ENCODE measurements at places on chromosomes 5 and 9.

GRCh38 chr5:78587081-78587774 lies 61.3 kb downstream of the LHFPL2 start:
- DNase-seq = no peak

DNA sequence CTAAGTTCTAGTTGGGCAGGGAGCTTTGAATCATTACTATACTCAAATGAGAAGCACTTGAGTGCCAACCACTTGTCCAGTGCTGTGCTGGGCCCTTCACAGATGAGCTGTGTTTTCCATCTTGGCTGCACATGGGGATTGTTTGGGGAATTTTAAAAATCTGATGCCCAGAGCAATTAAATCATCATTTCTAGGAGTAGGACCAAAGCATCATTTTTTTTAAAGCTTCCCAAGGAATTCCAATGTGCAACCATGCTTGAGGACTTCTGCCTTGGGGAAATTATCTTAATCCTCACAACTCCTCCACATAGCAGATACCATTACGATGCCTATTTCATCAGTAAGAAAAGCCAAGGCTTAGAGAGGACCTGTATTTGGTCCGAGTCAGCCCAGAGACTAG lies 131.4 kb downstream of the TMEM174 start:
- DNase-seq = no peak

- DNase-seq = no peak
Observed at GRCh38 chr5:139650031-139650688, 2.0 kb downstream of the CXXC5 start.

DNA sequence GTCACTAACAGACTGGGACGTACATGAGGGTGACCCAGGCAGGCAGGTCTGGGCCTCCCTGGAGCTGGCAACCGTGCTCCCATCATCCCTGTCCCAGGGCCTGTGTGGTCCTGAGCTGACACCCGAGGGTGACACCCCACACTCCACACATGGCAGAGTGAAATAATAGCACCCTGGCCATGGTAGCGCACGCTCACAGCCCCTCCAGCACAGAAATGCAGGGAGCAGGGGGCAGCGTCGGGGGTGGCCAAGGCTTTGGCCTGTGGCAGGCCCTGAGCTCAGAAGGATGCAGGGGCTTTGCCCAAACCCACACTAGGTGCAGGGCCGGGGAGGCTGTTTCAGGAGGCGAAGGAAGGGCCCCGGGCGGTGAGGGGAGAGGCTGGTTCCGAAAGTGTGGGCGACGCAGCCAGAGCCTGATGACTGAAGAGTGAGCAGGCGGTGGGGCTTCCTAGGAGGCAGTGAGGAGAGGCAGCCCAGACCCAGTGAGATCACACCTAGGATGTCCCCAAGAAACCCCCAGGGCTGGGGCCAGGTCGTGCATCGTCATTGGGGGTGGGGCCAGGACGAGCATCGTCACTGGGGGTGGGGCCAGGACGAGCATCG lies 12.9 kb downstream of the OR2V2 start:
- no peak for DNase-seq

DNA sequence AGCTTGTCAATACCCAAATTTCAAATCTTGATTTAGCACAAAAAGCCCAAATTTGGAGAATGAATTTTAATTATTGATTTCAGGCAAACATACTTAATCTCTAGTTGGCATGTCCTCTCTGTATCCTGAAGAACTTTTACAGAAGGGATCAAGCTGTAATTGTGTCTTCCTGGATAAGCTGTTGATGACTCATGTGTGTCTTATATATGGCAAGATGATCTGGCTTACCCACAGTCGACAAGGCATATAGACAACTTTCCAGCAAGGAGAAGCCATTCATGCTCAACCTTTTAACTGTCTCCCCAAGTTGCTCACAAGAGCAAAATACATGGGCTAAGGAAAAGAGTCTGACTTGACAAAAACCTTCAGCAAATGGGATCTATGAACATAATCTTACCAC lies 112.5 kb upstream of the SLCO6A1 start:
- DNase-seq = no peak

Measured in SW 1271 (cell line).